Cerebellar cortex (tissue), 1 donor: ENCODE measurements at places on chromosomes 12 and 14.

- no peak for DNase-seq
Measured at GRCh38 chr14:23172096-23172495, 11.4 kb downstream of the SLC7A8 start.

GRCh38 chr12:105330283-105330930 lies at the start of gene C12orf75:
TSS of gene C12orf75 (plus strand) at chr12:105330691. CDS start at chr12:105330892, 201 bp downstream.
- DNase-seq = peak; percentile 70

DNA sequence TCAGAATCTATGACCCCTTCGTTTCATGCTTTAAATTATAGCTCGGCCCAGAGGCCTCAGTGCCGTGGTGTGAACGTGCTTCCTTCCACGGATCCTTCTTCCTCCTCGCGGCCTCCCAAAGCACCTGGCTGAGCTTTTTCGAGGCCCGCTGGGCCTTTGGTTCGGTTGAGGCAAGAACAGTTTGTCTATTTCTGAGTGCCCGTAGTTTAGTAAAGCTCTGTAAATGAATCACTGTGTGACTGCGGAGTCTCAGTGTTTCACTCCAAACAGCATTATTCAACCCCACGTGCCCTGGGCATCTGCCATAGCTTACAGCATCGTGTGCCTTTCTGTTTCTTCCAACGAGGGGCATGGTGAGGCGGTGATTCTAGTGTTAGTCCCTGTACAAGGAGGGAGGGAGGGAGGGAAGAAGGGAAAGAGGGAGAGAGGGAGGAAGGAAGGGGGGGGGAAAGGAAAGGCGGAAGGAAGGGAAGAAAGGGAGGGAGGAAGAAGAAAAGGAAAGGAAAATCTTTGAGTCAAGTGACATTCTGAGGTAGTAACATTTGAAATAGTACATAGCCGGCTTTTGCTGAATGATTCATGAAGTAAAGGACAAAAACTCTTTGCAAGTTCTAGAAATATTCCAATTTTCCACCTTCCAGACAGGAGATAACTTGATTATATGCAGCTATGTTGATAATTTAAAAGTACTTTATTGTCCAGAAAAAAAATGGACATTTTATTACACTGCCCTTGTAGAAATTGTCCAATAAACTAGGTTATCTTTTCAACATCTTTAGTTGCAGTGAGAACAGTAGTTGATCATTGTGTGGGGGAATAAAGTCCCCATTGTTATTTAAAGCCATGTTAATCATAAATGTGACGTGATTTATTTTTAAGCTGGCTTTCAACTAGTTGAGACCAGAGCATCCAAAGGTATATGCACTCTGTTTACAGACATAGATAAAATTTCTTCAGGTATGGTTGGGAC lies 1.2 kb upstream of the TRIM9 start:
- peak; percentile 67 for DNase-seq

GRCh38 chr14:75223664-75224154 lies 47.3 kb upstream of the TMED10 start:
- DNase-seq = peak; percentile 54

DNA sequence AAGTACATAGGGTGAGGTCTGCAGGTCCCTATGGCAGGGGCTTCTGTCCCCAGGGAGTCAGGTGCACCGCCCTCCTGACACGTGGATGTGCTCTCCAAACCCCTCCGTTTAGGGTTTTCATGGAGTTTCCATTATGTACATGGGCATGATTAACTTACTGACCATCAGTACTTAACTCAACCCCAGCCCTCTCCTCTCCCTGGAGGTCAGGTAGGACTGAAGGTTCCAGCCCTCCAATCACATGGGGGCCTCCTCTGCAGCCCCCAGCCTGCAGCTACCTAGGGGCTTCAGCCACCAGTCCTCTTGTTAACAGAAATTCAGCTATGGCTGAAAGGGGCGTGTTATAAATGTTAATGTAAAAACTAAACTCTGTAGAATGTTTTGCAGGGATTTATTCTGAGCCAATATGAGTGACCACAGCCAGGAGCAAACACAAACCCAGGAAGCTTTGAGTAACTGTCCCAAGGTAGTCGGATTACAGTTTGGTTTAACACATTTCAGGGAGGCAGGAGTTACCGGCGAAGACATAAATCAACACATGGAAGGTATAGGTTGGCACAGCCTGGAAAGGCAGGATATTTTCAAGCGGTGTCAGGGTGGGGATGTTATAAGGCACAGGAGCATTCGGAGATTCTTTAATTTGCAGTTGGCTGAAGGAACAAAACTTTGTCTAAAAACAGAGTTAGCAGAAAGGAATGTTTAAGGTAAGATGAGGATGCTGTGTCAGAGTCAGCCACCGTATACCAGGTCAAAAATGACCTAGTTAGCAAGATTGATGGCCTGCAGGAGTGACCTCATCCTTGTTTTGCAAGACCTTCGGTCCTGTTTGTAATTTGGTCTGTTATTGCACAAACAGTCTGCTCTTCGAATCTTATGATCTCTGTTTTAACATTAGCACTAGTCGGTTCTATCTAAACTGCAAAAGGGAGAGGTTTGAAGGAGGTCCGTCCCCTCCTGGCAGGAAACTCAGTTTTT lies 75.2 kb downstream of the TNFAIP2 start:
- no peak for DNase-seq

- DNase-seq = no peak
Measured at GRCh38 chr12:52682381-52682660, 2.1 kb upstream of the KRT1 start.

DNA sequence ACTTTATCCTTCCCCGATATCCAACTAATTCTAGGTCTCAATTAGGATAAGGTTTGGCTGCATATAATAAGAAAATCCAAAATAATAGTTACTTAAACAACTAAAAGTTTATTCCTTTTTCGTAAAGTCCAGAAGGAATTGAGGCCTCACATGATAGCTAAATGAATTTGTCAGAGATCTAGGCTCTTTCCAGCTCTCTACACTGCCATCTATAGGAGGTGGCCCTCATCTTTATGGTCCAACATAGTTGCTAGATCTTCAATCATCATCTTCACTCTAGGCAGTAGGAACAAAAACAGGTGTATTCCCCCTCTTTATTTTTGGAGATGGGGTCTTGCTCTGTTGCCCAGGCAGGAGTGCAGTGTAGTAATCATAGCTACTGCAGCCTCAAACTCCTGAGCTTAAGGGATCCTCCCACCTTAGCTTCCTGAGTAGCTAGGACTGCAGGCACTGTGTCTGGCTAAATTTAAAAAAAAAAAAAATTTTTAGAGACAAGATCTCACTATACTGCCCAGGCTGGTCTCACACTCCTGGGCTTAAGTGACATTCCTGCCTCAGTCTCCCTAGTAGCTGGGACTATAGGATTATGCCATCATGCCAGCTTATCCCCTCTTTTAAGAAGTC lies 46.5 kb upstream of the SAV1 start:
- peak; percentile 23 for DNase-seq

DNA sequence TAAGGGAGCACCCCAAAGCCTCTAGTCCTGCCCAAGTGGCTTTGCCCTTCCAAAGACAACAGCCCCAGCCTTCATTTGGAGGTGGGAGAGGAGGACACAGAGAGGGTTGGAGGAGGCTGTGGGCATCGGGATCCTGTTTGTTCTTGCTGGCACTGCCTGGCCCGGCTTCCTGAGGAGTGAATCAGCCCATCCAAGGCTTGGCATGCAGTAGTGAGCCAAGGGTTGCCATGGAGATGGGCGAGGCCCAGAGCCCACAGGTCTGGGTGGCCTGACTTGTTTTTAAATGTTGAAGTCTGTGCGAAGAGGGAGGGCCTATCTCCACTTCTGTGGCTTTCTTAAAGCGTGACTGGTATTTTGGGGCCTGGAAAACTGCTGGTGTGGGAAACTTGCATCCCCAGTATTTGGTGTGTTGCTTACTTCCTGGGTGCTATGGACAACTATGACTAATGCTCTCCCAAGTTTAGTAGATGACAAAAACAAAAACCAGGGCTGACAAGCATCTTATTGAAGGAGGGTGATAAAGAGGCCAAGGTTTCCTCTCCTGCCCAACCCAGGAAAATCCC lies 15.8 kb downstream of the CD9 start:
- no peak for DNase-seq

GRCh38 chr12:79408689-79409088 lies 282.1 kb downstream of the PAWR start:
- DNase-seq = no peak

DNA sequence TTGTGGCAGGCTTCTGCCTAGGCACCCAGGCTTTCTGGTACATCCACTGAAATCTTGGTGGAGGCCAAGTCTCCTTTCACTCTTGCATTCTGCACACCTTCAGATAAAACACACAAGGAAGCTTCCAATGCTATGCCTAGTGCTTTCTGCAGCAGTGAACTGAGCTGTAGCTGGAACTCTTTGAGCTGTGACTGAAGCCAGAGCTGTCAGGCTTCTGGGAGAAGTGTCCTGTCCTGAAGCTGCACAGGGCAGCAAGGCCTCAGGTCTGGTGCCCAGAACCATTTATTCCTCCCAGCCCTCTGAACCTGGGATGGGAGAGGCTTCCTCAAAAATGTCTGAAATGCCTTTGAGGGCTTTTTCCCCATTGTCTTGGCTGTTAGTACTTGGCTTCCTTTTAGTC lies 941.7 kb downstream of the LRFN5 start:
- no peak for DNase-seq

- DNase-seq = no peak
Measured at GRCh38 chr14:61565181-61565580, 130.1 kb upstream of the HIF1A start.

DNA sequence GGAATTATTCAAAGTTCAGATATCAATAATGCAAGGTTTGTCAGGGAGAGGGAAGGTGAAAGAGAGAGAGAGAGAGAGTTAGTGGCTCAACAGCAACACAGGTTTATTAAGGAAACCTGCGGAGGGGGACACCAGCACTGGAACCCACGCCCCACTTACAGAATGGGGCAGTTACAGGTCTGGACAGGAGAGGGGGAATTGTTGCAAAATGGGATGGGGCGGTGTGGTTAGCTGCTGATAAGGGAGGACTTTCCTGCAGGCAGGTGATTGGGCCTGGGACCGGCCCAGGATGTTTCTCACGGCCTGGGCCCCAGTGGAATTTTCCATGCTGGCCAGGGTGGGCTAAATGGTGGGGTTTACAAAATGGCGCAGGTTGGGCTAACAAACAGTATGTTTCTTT lies 278.2 kb upstream of the SLC16A7 start:
- DNase-seq = no peak

DNA sequence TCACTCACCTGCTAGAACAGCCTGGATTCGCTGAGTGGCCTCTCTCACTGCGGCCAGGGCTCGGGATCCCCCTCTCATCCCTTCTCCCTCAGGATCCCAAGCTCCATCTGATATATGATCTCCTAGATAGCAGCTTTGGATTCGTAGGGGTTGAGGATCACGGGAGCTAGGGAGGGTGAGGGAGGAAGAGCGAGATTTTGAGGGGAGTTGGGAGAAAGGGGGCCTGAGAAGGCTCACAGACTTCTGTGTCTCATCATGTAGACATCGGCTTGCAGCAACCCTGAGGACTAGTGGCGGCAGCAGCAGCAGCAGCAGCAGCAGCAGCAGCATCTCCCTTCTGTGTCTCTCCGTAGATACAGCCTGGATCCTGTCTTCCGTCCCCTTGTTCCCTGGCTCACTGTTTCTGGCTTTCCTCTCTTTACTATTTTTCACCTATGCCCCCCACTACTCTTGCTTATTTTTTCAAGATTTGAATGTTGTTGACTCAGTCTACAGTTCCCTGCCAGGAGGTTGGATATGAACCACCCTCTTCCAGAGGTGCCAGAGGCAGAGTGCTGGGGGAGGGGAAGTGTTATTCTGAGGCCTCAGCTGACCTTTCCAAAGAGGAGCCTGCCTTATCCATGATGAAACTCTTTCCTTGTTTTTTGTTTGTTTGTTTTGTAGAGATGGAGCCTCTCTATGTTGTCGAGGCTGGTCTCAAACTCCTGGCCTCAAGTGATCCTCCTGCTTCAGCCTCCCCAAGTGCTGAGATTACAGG lies at the start of gene CIROP:
TSS of gene CIROP (minus strand) at position 399 of the 757 bp plus-strand sequence. CDS start at position 330, 69 bp downstream.
- DNase-seq = no peak

- DNase-seq = no peak
Measured at GRCh38 chr14:99157676-99158075, 114.3 kb downstream of the BCL11B start.

DNA sequence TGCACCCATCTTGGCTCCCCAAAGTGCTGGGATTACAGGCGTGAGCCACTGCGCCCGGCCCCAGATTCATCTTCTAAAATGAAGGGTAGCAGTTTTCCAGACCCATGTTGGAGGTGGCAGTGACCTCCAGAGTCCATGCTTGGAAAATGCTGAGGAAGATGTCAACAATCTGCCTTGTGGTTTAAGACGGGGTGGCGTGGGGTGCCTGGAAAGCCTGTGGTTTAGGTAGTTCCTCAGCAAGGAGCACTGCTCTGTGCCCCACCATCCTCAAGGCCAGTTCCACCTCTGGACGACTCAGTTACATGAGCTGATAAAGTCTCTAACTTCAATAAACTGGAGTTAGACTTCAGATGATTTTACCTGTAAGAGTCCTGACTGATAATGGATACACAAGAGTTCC lies 48.6 kb downstream of the DRAM1 start:
- DNase-seq = no peak

DNA sequence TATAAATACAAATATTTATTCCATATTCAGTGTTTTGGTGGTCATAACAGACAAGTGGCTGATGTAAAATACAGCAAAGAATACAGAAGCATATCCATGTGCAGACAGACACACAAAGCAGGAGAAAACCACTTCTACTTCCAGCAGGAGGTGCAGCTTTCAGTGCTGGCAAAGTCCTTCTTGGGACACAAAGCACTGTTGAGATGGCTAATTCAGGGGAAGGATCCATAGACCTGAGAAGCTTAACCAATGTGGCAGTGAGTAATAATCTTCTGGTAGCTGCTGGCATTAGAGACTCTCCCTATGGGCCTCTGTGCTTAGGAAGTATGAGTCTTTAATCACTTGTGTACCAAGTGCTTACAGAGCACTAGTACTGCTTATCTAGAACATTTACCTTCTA lies 26.8 kb downstream of the AMN1 start:
- peak; percentile 17 for DNase-seq

- DNase-seq = peak; percentile 15
Measured at GRCh38 chr12:80187660-80188090, 88.3 kb downstream of the OTOGL start.

GRCh38 chr12:94644141-94644979 lies 6.0 kb downstream of the TMCC3 start:
- no peak for DNase-seq

- no peak for DNase-seq
Measured at GRCh38 chr14:53523226-53523625, 370.1 kb upstream of the DDHD1 start.

DNA sequence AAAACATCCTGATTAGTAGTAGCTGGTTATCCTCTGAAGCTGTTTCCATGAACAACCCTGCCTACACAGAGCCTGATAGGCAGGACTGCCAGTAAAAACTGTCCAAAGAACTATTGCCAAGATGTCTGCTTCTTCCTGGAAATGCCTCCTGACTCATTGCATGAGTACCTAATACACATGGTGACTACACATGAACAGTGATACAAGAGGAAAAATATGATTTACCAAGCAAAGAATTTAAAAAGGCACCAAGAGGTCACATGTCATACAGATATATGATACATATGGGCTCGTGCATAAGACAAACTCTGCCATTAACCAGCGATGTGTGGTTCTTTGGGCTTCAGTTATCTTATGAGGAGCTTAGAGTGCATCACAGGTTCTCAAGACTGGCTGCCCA lies 552.3 kb downstream of the SLC16A7 start:
- no peak for DNase-seq
